ENCODE measurements at places on chromosomes 1 and 21.

- DNase-seq: no peak
Observed at GRCh38 chr1:198449261-198449660, 91.2 kb downstream of the ATP6V1G3 start.

GRCh38 chr1:27662707-27663393, 9.1 kb downstream of the IFI6 start:
- DNase-seq: peak; percentile 69

DNA sequence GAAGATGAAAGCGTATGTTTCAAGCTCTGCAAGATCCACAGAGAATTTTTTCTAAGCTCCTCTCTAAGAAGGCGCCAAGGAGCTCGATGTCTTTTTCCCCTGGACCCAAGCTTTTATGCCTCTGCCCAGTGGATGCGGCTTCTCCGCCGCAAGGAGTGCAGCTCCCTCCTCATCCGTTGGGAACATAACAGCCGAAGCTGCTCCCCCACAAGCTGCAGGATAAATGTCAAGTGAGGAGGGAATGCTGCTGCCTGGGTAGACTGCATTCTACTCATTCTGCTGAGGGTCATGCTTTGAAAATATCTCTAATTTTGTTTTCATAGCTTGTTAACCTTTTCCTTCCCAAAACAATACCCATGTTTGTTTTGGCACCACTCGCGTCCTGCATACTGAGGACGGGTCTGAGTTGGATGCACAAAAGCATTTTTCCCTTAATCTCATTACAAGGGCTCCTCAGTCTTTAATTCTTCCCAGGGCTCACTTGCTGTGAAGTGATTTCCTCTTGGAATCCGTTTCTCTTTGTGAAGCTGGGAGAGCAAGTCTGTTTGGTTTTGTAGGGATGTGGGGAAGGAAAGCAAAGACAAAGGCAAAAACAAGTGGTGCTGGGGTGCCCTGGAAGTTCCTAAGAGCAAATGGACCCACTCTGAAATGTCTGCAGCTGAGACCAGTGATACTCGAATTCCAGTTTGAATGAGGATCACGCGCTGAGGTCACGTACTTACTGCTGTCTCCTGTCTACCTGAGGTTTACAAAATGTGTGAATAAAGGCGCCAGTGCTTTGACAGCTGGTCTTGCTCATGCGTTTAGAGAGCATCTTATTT, 134.0 kb upstream of the IRF2BP2 start:
- no peak for DNase-seq

- DNase-seq: peak; percentile 14
Observed at GRCh38 chr1:245054105-245054504, 100.7 kb upstream of the KIF26B start.

GRCh38 chr1:42758641-42759040, 8.2 kb downstream of the P3H1 start:
- no peak for DNase-seq

GRCh38 chr1:157841708-157842107, at the start of gene CD5L:
Gene CD5L (minus strand): TSS chr1:157841808. CDS start chr1:157841701, 107 bp downstream.
- DNase-seq: no peak

- no peak for DNase-seq
Observed at GRCh38 chr21:35149698-35150097, 100.6 kb upstream of the RUNX1 start.

DNA sequence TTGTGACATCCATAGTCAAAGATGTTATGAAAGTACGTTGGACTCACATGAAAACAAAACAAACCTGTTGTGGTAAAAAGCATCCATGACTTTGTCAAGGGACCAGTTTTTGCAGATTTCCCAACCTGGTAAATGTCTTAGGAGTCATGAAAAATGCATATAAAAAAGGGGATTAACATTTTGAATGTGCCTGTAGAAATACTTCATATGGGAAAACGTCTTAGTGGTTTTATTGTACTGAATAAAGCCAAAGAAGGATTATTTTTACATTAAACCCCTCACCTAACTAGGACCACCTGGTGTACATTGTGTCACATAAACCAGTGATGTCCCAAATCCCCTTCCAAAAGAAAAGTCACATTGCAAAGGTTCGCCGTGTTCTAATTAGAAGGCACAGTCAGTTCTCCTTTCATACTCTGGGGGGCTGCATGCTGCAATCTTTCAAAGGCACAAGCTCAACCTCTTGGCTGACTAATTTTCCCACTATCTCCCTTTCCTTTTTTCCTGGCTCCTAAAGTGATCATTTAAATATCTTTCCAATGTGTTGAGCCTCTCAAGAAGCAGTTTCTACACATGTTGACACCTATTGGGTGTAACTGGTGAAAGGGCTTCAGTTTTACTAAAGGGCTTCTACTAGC, 119.8 kb upstream of the SPAG17 start:
- DNase-seq: no peak

DNA sequence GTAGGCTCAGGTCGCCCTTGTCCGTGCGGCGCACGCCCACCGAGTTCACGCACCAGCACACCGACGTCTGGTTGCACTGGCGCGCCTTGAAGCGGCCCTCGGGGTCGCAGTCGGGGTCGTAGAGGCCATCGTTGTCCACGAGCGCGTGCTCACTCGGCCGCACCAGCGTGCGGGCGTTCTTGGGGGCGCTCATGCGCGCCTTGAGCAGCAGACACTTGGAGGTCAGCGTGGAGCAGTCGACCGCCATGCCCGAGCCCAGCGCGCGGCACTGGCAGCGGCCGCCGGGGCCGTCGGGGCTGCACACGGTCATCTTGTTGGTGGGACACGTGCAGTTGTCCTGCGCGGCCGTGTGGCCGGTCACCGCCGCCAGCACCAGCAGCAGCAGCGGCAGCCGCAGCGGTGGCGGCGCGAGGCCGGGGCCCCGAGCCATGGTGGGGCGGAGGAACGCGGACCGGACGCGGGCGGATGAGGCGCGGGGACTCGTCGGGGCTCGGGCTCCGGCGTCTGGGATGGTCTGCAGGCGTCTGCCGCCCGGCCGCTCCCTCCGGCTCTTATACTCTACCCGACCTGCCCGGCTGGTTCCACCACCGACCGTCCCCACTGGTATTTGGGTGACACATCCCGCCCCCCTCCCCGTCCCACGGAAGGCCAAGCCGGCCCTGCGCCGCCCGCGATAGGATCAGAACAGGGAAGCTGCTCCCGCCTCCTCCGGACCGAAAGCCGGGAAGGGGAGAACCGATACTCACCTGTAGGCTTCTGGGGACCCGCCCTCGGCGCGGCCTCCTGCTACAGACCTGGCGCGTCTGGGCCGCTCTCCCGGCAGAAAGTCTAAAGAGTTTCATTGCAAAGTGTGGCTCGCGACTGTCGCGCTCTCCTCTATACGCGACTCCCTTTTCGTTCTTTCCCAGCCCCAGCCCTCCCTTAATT, at the start of gene TACSTD2:
Gene TACSTD2 (minus strand): TSS at position 526 of the 927 bp plus-strand sequence. CDS start 96 bp downstream, at position 430.
- DNase-seq: no peak

GRCh38 chr1:227775841-227776240, 39.6 kb upstream of the PRSS38 start:
- no peak for DNase-seq

DNA sequence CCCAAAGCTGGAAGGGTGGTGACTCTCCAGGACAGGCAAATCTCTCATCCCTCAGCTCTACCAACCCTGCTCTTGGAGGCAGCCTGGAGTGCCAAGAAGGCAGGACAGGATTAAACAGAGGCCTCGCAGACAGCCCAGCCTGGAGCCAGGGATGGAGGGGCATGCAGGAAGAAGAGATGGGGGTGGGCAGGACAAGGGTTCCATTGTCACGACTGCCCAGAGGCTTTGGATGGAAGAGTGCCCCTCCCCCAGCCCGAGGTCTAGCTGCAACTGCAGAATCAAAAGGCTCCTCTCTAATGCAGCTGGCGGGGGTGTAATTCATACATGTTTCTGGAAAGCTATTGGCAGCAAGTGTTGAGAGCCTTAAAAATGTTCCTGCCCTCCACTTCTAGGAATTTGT, 8.8 kb downstream of the RAB7B start:
- peak; percentile 97 for DNase-seq

DNA sequence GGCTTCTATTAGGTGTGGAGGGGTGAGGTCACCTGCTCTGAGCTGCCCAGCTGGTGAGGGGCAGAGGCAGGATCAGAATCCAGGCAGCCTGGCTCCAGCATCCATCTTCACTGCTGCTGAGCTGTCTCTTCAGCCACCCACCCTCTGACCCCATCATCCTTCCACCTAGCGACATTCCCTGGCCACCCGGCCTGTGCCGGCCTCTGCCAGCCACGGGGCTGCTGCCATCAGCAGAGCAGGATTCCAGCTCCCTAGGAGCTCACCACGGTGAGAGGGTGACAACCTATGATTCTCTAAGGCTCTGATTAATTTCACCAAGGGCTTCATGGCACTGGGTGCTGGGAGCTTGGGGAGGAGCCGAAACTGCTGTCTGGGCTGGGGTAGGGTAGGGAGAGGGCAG, 32.1 kb downstream of the ALPL start:
- no peak for DNase-seq

- no peak for DNase-seq
Observed at GRCh38 chr1:17521946-17522612, 17.4 kb upstream of the ARHGEF10L start.

DNA sequence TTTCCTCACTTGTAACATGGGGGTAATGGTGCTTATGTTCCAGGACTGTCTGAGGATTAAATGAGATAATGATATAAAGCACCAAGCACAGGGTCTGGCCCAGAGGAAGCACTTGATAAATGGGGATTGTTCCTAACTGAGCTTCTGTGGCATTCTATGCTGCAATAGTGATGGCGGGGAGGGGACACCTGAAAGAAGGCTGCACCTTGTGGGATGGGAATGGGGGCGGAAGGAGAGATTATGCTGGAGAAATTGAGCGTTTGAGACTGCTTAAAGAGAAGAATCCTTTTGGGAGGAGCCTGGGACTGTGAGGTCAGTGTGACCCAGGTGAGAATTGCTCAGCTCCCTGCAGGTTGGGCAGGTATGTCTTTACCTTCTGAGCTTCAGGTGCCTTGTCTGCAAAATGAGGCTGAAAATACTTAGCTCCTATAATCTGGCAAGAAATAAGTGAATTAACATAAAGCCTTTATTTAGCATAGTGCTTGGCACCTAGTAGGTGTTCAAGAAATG, 55.9 kb upstream of the CTPS1 start:
- DNase-seq: peak; percentile 48

- DNase-seq: no peak
Observed at GRCh38 chr1:17403081-17403480, 31.1 kb downstream of the PADI6 start.

DNA sequence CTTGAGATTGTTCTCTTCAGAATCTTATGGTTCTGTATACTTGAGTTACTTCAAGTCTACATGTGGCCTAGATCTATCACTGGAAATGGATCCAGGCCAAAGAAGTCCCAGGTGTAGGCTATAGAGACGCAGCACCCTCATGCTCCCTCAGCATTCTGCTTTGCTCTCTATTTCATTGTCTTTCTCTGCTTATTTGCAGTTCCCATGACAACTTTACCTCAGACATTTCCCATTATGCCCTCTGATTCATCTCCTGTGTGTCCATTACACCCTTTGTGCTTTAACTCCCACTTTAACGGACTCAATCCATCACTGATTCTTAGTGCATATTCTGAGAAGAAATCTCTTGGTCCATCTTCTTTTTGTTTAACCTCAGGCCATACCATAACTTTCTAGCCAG, 236.9 kb upstream of the NRIP1 start:
- no peak for DNase-seq

GRCh38 chr1:21700094-21700493, 30.9 kb upstream of the RAP1GAP start:
- no peak for DNase-seq

DNA sequence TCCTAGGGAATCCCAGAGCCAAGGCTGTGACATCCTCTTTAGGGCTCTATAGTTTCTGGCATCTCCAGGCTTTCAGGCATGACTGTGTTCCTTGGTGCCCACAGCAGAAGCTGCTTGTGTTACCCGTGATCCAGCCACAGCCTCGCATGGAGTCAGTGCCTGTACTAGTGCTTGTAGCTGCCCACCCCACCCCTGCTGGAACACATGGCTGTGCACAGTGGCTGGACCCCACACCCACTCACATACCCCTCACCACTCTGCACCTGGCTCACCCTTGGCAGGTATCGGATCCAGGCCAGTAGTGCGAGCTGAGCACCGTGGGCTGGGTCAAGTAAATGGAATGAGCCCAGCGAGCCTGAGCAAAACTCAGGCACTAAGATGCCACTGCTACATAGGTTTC, 934.7 kb upstream of the PRMT6 start:
- DNase-seq: no peak

- DNase-seq: peak; percentile 16
Observed at GRCh38 chr21:38751379-38752050, 54.2 kb upstream of the ETS2 start.

GRCh38 chr1:21781815-21782348, 1.1 kb downstream of the USP48 start:
- DNase-seq: peak; percentile 18

GRCh38 chr1:4346131-4346530, 308.3 kb upstream of the AJAP1 start:
- DNase-seq: no peak

- DNase-seq: no peak
Observed at GRCh38 chr1:60367532-60367931, 294.0 kb upstream of the C1orf87 start.

DNA sequence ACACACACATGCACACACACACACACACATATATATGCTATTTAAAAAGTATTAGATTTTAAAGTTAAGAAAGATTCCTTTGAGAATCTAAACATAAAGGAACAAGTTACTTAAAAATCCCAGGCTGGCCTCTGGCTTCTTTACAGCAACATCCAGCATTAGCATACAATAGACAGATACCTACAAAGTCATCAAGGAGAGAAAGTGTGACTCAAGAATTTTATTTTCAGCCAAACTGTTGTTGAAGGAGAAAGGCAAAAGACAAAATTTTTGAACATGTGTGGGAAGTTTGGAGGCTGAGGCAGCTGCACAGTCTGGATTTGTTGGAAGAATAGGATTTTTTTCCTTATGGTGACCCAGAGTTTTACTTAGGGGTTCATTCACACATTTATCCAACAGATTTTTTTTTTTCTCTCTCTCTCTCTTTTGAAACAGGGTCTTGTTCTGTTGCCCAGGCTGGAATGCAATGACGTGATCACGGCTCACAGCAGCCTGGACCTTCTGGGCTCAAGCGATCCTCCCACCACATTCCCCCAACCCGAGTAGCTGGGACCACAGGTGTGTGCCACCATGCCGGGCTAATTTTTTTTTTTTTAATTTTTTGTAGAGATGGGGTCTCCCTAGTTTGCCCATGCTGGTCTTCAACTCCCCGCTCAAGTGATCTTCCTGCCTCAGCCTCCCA, 24.0 kb upstream of the SPOCD1 start:
- peak; percentile 53 for DNase-seq

DNA sequence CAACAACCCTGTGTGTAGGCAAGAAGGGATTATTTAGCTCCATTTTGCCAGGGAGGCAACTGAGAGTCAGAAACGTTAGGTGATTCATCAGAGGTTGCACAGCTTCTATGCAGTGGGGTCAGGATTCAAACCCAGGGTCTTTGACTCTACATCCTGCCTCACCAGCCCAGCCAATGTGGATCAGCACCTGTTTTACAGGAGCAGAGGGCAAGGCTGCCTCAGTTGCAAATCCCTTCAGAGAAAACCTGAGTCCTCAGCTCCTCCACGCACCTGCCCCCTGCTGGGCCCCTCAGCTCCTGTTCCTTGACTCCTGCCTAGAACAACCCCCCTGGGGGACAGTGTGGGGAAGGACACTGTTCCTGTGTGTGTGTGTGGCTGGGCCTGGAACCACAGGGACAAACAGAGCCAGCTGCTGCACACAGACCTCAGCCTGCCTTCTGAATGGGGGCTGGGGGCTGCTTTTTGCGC, 61.6 kb downstream of the LRRN2 start:
- no peak for DNase-seq

GRCh38 chr1:174988986-174989385, 10.8 kb upstream of the CACYBP start:
- DNase-seq: no peak

GRCh38 chr1:23596382-23597358, 37.4 kb upstream of the ID3 start:
- no peak for DNase-seq

GRCh38 chr1:111603979-111604378, 15.6 kb upstream of the RAP1A start:
- no peak for DNase-seq

Measured in putamen (tissue), 1 donor.